ENCODE measurements at places on chromosomes 13 and 19.

- no peak for DNase-seq
Measured at GRCh38 chr13:71118779-71119364, 748.1 kb downstream of the DACH1 start.

- no peak for DNase-seq
Measured at GRCh38 chr19:34131100-34131499, 41.2 kb upstream of the LSM14A start.

- DNase-seq = no peak
Measured at GRCh38 chr13:102718746-102719145, 23.9 kb upstream of the METTL21C start.

DNA sequence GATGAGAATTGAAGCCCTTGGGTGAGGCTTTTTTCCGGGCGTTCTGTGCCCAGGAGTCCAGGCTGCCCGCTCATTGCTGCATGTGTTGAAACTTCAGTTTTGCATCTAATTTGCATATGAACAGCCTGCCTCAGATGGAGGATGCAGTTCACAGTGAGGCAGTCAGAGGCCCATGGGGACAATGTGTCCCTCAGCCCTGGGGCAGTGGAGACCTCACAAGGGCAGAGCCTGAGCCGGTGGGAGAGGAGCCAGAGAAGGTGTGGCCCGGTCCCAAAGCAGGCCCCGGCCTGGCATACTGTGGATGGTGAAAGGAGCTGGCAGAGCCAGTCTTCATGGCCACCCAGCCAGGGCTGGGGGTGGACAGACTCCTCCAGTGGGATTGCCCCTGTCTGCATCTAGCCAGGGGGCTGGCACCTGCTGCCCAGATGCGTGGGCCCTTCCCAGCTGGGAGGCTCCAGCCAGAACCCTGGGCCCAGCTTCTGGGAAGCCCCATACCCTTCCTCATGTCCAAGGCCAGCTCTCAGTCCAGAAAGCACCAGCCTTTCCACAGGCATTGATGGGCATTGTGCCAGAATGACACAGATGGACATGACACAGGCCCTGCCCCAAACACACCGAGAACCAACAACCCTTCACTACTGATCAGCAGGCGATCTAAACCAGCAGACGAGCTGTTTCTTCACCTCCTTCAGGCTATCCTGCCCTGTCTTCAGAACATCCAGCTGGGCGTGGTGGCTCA is 32.9 kb upstream of the KCTD15 start:
- DNase-seq = no peak

GRCh38 chr13:45219938-45220375 is 19.1 kb upstream of the KCTD4 start:
- DNase-seq = no peak

DNA sequence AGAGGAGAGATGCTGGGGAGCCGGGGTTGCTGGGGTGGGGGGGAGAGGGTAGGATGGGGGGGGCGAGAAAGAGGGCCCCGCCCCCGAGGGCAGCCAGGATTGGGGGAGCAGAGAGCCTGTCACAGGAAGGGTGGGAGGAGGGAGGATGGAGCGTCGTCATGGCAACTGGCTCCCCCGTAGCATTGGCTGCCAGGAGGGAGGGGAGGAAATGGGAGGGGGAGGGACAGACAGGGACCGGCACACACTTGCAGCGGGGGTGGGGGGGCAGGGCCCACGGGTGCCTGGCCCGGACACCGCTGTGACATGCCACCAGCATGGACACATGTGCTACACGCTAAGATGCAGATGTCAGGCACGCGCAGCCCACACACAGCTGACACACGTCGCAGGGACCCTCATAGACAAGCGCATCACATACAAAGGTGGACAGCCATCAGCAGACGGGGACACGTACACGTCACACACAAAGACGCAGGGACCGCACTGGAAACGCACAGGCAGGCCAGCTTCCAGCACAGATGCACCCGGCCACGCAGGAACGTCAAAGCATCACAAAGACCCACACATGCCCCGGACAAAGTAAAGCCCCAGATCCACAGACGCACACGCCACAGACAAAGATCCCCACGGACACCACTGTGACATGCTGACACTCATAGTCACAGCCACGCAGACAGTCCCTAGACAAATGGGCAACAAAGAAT is at the start of gene LMTK3:
Gene LMTK3, minus strand, starts transcription at position 36 of the 704 bp plus-strand sequence. CDS start 259 bp downstream, outside the sequence.
- DNase-seq = peak; percentile 96

DNA sequence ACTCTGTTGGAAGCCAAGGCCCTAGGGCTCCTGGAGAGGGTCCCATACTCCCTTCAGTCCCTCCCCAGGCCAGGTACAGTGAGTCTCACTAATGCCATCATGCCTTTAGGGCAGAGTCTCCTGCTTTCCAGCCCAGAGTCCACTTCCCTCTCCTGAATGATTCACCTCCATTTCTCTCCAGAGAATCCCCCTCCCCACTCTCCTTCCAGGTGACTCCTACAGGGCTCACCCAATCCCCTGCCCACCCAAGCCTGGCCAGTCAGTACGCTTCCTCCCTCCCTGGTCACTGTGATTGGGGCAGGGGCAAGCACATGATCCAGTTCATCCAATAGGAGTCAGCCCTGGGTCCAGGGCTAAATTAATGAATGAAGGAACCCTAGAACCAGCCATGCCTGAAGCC is 35.0 kb upstream of the PNMA8B start:
- no peak for DNase-seq

GRCh38 chr19:10269333-10270179 is 1.4 kb upstream of the ICAM1 start:
- peak; percentile 66 for DNase-seq

- no peak for DNase-seq
Measured at GRCh38 chr19:38843175-38843758, 6.5 kb downstream of the HNRNPL start.

GRCh38 chr19:10887616-10888367 is 16.4 kb downstream of the CARM1 start:
- DNase-seq = no peak

Measured in frontal cortex (tissue), 4 donors.